ENCODE measurements at places on chromosomes 5 and 9.

DNA sequence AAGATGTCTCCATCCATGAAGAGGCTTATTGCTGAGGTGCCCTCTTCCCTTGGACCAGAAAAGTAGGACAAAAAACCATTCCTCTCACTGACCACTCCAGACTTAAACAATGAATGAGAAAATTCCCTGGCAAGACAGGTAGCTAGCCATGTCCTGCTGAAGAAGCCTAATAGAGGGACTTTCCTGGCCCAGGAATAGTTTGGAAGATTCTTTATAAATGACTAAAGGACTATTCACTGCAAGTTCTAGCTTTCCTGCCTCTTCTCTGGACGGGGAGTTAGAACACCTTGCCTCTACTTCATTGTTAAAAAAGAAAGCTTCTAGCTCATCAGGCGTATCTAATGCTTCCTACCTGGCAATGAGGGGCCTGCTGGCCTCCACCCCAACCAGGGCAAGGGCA, 153.6 kb downstream of the NR3C1 start:
- H3K27ac ChIP-seq, result no peak overlapping the region
- DNase-seq, result no peak

DNA sequence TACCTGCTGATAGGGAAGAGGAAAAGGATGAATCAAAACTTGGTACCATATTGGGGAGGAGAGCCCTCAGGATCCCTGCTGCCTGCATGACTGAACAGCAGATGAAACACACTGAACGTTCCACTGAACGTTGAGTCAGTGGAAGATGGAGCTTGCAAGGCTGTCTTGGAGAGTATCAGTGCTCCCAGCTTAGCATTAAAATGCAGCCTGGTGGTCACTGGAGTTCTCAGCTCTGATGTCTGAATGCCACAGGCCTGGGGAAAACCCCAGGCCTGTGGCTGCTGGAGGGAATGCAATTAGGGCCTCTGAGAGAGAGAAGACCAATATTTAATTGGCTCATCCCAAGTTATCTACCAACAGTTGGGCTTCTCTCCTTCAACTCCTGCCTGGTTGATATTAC, 54.5 kb downstream of the PDE4D start:
- H3K4me1 ChIP-seq, result no peaks in the 10 kb centered on the region
- no peak overlapping the region for H3K27ac ChIP-seq
- H3K4me3 ChIP-seq, result no peak overlapping the region
- DNase-seq, result no peak

DNA sequence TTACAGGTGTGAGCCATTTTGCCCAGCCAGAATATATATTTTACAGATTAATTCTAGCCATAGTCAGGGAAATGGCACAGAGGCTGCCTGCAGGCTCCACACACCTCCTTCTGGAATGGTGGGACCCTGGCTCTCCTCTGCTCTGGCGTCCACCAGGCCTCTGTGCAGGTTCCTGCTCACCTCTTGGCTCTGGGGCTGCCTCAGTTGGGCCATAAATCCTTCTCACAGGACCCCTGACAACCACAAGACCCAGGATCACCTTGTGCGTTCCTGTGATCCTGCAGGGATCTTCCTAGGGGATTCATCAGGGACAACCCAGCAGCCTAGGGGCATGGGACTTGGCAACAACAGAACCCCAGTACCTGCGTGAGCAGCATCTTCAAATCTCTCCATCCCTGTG, 93.0 kb upstream of the FSTL4 start:
- no peak overlapping the region for H3K27ac ChIP-seq
- no peak overlapping the region for H3K4me3 ChIP-seq
- H3K27me3 ChIP-seq, result peaks cover 14% of the 10 kb centered on the region
- no peaks in the 10 kb centered on the region for H3K4me1 ChIP-seq

DNA sequence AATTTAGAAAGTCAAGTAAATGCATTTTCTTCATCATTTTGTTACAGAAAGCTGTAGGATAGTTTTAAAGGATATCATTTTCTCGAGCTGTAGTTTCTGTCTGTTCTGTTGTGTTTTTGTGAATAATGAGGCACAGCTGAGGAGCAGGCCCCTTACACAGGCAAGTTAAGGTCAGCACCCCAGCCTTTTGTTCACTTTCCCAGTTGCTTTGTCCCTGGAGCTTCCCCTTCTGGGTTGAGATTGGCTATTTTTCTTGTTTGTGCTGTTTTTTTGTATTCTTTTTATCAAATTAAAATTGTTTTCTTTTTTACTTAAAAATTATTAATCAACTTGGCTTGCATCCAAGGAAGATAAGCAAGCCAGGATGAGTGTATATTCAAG, 213.8 kb upstream of the ACTBL2 start:
- H3K4me3 ChIP-seq, result no peak overlapping the region
- no peak overlapping the region for H3K27ac ChIP-seq
- no peaks in the 10 kb centered on the region for H3K36me3 ChIP-seq
- H3K4me1 ChIP-seq, result no peaks in the 10 kb centered on the region
- H3K27me3 ChIP-seq, result no peaks in the 10 kb centered on the region

DNA sequence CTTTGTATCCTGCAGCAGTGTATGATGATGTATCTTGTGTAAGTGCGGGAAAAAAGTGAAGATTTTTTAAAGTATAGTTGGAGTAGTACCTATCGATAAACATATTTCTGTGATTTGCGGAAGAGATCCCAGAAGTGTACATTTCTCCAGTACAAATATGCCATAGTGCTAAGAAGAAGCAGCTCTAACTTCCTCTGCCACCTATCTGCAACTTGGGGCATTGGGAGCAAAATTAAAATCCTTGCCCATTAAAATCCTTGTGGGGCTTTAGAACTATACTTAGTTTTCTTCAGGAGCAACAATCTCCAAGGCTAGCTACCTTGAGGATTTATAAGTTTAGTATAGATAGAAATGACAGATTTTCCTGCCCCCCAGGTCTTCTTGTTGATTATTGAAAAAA, 123.7 kb downstream of the VCAN start:
- no peak for DNase-seq
- H3K36me3 ChIP-seq, result no peaks in the 10 kb centered on the region
- no peak overlapping the region for H3K4me3 ChIP-seq
- H3K27me3 ChIP-seq, result no peaks in the 10 kb centered on the region

- H3K4me1 ChIP-seq, result no peaks in the 10 kb centered on the region
- no peak for DNase-seq
- H3K4me3 ChIP-seq, result no peak overlapping the region
These were observed 308.7 kb downstream of the SPOCK1 start for GRCh38 chr5:137190441-137190840.

DNA sequence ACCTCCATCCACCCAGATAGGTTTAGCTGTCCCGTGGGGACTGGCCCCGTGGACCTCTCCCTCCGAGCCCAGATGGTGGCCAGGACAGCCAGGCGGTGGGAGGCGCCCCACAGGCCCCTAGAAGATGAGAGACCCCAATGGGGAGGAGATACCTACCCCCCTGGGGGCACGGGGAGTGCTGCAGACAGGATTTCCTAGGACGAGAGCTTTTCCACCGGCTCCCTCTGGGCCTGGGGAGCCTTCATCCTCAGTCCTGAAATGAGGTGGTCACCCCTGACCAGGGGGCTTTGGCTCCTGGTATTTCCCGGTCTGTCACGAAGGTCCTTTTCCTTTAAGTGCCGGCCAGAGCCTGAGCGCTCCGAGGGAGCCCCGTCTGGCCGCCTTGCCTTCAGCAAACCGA, 46.8 kb downstream of the MRPL36 start:
- H3K27me3 ChIP-seq, result peaks cover 36% of the 10 kb centered on the region
- no peaks in the 10 kb centered on the region for H3K36me3 ChIP-seq
- no peak overlapping the region for H3K4me3 ChIP-seq
- H3K4me1 ChIP-seq, result no peaks in the 10 kb centered on the region
- DNase-seq, result no peak

- no peak overlapping the region for H3K4me3 ChIP-seq
- no peak overlapping the region for H3K27ac ChIP-seq
- H3K36me3 ChIP-seq, result no peaks in the 10 kb centered on the region
- no peaks in the 10 kb centered on the region for H3K4me1 ChIP-seq
These were observed 88.6 kb upstream of the FANCC start for GRCh38 chr9:95406121-95406520.

GRCh38 chr9:130698514-130698913, 4.9 kb downstream of the EXOSC2 start:
- no peak overlapping the region for H3K4me3 ChIP-seq
- peaks cover 71% of the 10 kb centered on the region for H3K36me3 ChIP-seq
- H3K27ac ChIP-seq, result no peak overlapping the region
- H3K4me1 ChIP-seq, result peaks cover 6% of the 10 kb centered on the region

GRCh38 chr9:8558176-8558575, 758.6 kb upstream of the DMAC1 start:
- no peak overlapping the region for H3K4me3 ChIP-seq
- no peak for DNase-seq
- H3K27me3 ChIP-seq, result no peaks in the 10 kb centered on the region
- no peaks in the 10 kb centered on the region for H3K4me1 ChIP-seq
- no peaks in the 10 kb centered on the region for H3K36me3 ChIP-seq

- no peak for DNase-seq
- peaks cover 11% of the 10 kb centered on the region for H3K27me3 ChIP-seq
- no peak overlapping the region for H3K27ac ChIP-seq
- no peaks in the 10 kb centered on the region for H3K36me3 ChIP-seq
These were observed 272.6 kb downstream of the FANCC start for GRCh38 chr9:95044731-95045508.

DNA sequence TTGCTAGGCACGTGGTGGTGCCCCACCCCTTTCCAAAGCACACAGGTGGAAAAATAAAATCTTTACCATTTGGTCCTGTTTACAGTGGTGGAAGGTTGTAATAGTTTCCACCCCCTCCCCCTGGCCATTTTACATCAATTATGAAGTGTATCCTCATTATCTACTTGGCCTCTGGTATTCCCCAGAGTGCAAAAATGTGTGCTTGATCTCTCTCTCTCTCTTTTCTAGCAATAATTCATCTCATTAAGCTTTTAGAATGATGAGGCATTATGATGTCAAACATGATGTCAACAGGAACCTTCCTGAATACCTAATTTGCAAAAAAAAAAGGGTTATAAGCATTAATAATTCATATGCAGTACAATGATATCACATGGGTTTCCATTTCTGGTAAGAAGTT, 3.1 kb downstream of the PDE8B start:
- H3K36me3 ChIP-seq, result no peaks in the 10 kb centered on the region
- H3K4me1 ChIP-seq, result peaks cover 8% of the 10 kb centered on the region
- H3K27me3 ChIP-seq, result peaks cover 23% of the 10 kb centered on the region
- no peak overlapping the region for H3K4me3 ChIP-seq

GRCh38 chr9:78006734-78007133, 24.9 kb downstream of the GNAQ start:
- H3K4me3 ChIP-seq, result no peak overlapping the region
- peaks cover 10% of the 10 kb centered on the region for H3K4me1 ChIP-seq
- DNase-seq, result no peak
- H3K27me3 ChIP-seq, result no peaks in the 10 kb centered on the region
- H3K36me3 ChIP-seq, result no peaks in the 10 kb centered on the region

DNA sequence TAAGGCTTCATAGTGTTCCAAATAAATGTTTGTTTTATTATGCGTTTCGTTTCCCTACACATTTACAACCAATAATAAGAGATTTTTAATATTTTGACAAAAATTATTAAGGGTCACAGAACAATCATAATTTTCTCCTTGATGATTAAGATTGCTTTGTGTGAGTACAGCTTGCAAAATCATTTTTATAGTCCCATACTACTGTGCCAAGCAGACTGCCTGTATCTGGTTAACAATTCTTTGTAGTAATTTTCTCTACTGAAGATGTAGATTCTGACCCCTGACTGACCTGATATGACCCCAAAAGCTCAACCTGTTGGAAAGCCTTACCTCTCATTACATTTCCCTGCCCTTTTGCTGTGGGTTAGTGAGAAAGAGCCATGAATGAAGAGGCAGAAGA, 311.9 kb upstream of the PIK3R1 start:
- no peaks in the 10 kb centered on the region for H3K27me3 ChIP-seq
- H3K36me3 ChIP-seq, result no peaks in the 10 kb centered on the region
- no peaks in the 10 kb centered on the region for H3K4me1 ChIP-seq
- no peak for DNase-seq

Data from T-cell (primary cell).